ENCODE measurements at places on chromosomes 5 and 9.

DNA sequence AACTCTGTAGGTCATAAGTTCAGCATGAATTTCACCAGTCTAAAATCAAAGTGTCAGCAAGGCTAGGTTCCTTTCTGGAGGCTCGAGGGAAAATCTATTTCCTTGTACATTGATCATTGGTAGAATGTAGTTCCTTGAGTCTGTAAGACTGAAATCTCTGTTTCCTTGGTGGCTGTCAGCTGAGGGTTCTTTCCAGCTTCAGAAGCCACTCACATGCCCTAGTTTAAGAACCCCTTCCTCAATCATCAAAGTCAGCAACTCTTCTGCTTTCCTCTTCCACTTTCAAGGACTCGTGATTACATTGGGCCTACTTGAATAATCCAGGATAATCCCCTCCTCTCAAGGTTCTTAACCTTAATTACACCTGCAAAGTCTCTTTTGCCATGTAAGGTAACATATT, 4.9 kb upstream of the SCAMP1 start:
- no peak for DNase-seq

DNA sequence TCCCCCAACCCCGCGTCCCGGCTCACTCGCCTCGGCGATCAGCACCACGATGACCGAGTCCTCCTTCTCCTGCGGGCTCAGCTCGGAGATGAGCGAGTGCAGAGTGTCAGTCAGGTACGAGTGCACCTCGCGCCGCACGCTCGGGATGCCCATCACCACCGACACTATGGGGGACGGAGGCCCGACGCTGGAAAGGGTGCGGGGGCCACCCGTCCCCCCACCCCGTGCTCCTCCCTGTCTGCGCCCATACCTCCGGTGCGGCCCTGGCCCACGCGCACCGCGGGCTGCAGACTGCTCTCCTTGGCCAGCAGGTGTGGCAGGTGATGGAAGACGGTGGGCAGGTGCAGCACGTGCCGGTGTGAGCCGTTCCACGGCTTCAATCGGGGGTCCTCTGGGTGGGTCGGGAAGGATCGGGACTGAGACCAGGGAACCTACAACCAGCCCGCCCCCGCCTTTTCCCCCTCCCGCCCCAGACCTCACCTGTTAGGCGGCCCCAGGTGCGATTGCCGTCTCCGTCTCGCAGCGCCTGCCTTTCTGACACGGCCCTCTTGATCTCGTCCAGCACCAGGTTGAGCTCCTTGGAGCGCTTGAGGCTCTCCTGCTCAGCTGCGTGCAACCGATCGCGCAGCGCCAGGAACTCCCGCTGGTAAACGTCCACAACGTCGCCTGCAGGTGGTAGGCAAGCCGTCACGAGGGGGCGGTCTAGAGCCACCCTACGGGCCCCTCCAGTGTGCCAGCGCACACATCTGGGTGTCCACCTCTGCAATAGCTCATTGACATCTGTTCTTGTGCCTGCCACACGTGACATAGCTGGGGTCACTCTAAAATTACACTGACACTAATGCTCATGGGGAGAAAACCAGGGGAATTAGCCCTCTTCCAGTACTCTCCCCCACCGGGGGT, 5.1 kb downstream of the MGAT4B start:
- no peak for DNase-seq

- DNase-seq = no peak
Measured at GRCh38 chr5:102622262-102622661, 123.5 kb upstream of the SLCO6A1 start.

DNA sequence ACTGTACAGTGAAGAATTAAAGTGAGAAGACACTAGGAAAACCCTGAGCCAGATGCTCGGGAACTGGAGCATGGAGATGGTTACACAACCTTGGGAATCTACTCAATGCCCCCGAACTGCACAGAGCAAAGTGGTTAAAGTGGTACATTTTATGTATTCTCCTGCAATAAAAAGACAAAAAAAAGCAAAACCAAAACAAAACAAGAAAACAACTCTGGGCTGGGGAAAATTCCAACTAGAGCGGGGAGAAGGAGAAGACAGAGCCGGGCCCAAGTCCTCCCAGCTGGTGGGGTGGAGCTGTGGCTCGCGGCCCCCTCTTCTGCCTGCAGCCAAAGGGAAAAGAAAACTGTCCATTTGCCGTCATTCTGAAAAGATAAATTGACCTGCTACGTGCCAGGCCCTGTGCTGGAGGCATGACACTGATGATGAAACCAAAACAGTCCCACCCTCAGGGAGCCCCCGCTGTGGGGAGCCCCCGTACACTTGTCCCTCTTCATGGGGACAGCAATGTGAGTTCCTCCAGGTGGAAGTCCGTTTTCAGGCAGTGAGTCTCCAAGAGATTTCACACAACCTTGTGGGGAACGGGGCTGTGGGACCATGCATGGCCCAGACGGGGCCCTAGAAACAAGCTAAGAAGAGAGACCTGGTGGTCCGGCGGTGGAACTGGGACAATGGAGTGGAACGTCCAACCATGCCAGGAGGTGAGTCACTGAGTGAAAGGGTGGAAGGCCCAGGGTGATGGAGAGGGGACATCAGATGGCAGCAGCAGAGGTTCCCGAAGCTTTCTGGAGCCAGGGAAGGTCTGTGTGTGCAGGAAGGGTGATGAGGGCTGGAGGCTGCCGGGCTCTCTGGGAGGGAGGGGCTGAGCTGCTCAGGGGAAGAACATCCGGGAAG, 114.8 kb upstream of the COL5A1 start:
- no peak for DNase-seq

- DNase-seq = no peak
Measured at GRCh38 chr9:87425202-87425601, 72.5 kb upstream of the DAPK1 start.

DNA sequence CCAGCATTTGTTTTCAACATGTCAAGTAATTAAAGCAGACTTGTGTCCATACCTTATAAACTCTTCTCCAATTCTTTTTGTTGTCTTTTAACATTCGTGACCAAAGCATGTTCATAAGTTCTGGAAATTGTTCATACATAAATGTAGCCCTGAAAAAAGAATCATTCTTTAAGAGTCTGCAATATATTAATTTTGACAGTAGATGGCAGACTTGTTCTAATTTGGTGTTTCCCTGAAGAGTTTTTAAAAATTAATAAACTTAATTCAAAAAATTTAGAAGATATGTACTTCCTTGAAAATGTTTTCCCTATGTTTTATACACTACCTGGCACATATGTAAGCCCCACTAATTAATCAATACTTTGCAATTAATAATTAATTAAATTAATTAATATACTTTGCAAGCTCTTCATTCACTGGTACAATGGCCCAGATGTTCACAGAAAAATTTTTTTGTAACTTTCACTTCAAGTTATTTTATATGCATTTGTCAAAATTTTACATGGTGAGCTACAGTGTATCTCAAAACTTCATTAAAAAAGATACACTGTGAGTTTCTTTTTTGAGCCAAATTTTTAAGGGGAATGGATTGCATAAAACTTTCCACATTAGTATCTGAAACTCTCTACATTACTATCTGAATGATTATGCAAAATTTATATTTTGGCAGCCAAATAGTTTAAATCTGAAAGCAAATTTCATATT, 42.1 kb downstream of the CLINT1 start:
- DNase-seq = no peak

- no peak for DNase-seq
Measured at GRCh38 chr5:135824541-135825041, 9.9 kb upstream of the SLC25A48 start.

GRCh38 chr9:31574006-31574765, 810.3 kb upstream of the ACO1 start:
- no peak for DNase-seq

DNA sequence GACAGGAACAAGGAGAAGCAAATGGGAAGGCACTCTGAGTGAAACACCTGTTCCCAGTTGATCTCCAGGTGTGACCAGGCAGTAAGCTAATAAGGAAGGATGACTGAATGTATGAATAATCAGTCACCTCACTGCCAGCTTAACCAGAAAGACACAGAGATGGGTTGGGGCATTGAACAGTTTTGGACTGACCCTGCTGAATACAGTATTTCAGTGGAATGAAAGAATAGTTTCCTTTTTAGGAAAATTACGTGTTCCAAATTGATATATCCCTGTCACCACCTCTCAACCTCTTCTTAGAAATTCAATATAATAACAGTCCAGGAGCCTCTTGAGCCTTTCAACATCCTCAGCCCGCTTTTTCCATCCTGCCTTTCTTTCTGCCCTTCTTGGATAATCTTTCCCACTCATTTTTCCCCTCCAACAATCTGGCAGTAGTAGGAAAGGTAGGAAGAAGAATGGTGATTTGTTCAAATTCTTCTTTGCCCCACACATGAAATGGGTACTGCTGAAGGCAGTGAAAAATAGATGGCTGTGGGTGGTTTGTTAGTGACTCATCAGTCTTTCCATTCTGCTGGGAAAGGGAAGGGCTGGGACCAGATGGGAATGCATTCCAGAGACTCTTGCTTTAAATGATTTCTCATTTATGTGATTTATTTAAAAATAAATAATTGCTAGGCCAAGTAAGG, 117.9 kb downstream of the ZSWIM6 start:
- DNase-seq = no peak

DNA sequence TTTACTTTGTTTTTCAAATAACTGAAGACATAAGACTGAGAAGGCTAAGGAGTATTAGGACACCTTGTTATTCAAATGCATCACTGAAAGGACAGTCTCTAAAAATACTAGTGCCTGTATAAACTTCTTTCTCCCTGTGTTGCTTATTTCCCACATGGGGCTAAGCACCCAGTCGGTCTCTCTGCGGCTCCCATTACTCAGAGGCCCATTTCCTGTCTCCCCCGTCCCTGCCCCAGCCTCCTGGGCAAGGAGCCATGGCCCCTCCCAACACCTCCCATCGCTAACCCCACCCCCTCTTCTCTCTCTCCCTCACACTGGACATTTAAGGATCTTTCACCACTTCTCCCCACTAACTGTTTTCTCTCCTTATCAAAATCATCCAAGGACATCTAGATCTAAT, 81.9 kb downstream of the EBF1 start:
- DNase-seq = no peak

- no peak for DNase-seq
Measured at GRCh38 chr5:17992291-17992690, 358.0 kb downstream of the TAF11L14 start.

DNA sequence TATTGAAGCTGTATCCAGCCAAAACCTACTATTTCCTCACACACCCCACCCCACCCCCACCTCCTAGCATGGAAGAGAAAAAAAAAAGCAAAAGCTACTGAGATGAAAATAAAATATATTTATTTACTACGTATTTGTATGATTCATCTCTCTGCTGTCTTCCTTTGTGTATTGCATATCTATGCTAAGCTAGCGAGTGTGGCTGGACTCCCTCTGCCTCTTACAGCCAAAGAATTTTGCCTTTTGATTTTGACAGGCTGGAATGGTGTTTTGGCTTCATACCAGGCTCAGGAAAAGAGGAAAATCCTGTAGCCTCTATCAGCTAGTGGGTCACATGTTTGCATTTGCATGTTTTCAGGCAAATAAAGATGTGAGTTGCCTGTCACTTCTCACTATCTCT, 2.2 kb downstream of the ABLIM3 start:
- DNase-seq = no peak

DNA sequence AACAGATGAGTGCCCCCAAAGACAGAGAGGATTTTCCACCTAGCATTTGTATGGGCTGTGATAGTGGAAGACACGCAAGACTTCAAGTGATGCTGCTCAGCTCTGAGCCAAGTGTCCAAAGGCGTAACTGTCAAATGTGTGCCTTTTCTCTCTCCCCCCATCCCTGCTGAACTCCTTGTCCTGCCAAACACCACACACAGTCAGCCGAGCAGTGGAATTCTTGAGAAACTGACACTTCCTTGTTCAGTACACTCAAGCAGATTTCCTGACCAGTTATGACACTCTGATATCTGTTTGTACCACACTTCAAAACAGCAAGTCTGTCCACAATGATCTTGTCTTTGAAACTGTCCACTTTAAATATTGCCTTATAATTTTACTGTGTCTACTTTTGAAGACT, 166.4 kb downstream of the PIK3R1 start:
- DNase-seq = no peak

GRCh38 chr5:140143521-140144258, 18.0 kb downstream of the IGIP start:
- no peak for DNase-seq
